ENCODE measurements at places on chromosomes 16 and 17.
A peak's percentile ranks its signal among the peaks of the same experiment; 100 is the strongest.

DNA sequence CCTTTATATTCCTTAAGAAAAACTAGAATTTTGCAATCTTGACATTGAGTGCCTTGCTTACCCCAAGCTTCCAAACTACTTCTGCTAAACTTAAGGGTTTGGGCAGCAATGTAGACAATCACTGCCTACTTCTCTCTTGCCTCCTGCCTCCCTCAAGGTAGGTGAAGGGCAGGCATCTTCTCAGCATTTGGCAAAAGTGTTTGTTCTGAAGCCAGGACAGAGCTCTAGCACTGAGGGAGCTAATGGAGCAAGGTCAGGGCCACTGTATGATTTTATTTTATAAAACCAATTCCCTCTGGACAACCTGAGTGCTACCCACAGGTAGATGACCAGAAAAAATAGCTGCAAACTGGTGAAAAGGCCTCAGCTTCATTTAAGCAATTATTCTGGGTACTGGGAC is 111.8 kb downstream of the IRX3 start:
- no peak for DNase-seq

- peak; percentile 53 for DNase-seq
Observed at GRCh38 chr17:40551879-40552768, 13.1 kb downstream of the CCR7 start.

- DNase-seq, result no peak
Observed at GRCh38 chr16:70257391-70257790, 5.7 kb upstream of the EXOSC6 start.

GRCh38 chr16:30972872-30973271 is 12.1 kb upstream of the HSD3B7 start:
- no peak for DNase-seq

DNA sequence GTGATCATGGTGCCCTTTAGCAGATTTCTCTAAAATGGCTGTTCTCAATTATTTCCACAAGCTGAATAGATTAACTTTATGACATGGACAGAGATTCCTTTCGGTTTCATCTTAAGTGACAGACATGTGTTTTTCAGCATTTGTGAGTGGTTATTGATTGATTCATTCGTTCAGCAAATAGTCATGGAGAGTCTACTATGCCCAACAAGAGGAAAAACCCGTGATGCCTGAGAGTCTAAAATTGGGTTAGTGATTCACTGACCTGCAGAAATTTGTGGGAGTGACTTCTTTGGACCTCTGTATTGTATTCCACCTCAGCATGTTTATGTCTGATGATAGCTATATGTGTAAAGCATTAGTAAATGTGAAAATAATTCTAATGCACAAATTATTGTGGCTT is 28.0 kb upstream of the DUSP14 start:
- no peak for DNase-seq

- DNase-seq, result no peak
Observed at GRCh38 chr16:25785361-25785760, 93.6 kb downstream of the HS3ST4 start.

DNA sequence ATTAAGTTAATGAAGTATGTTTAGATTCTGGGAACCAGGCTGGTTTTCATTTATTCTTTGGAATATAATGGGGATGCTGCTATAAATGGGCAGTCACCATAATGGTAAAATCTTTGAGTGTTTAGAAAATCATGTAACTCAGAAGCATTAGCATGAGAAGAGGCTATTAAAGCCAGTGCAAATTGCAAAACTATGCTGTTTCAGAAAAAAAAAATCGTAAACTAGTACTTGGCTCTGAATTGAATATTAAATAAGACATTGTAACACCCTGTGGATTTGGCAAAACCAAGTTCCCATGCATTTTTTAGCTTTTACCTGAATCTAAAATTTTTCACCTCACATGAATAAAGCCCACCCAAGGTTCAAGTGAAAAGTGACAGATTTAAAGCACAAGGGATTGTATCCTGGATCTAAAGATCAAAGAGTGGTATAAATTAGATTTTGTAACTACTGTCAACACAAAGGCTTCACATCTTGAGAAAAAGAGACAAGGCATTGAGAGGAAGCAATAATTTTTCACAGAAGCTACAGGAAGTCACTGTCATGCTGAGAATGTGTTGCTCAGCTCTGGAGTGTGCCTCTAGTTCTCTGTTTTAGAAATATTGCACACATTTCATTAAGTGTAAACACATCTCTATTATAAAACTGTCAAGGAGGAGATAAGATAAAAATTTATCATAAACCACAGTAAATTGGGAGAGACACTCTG is 142.2 kb downstream of the ABCA8 start:
- DNase-seq, result no peak

DNA sequence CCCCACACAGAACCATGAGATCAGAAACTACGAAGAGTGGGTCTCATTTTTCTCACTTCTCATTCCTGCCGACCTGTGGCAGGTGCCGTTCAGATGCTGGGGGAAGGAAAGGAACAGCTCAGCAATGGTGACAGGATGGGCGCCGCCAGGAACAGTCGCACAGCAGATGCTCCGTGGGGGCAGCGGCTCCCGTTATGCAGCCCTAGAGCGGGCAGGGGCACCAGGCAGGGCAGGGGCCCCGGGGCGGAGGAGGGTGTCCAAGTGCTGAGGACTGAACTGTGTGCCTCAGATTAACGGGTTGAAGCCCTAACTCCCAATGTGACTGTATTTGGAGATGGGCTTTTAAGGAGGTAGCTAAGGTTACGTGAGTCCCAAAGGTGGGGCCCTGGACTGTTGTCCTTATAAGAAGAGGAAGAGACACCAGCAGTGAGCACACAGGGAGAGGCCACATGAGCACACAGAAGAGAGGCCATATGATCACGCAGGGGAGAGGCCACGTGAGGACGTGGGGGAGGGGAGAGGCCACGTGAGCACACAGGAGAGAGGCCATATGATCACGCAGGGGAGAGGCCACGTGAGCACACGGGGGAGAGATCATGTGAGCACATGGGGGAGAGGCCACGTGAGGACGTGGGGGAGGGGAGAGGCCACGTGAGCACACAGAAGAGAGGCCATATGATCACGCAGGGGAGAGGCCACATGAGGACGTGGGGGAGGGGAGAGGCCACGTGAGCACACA is 95.7 kb upstream of the METRNL start:
- no peak for DNase-seq

DNA sequence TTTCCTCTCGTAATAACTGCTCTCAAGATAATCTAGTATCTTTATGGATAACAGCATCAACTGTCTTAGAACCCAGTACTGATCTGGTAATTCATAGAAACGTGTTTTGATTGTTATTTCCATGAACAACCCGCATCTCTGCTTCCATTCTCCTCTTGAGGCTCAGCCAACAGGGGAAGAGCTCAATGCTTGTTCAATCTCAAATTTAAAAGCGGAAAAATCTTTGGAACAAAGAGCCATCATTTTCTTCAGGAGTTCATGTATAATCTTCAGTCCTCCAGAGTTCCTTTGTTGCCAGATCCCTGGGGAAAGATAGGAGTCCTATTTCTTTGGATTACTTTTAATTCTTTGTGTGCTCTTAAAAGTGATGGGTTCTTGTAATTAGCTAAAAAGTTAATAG is 319.9 kb downstream of the GRIN2A start:
- DNase-seq, result no peak

GRCh38 chr16:78788276-78788675 is 688.8 kb downstream of the WWOX start:
- no peak for DNase-seq

DNA sequence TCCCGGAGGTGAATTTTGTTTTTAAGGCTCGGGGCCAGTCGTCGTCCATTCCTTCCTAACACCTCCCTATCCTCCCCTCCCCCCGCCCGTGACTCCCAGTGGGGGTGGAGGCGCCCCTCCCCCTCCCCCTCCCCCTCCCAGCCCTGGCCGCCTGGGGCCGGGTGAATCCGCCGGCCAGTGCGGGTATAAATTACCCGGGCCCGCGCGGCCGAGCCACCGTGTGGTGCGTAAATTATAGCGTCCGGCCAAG is 2.0 kb upstream of the GSE1 start:
- DNase-seq, result no peak

DNA sequence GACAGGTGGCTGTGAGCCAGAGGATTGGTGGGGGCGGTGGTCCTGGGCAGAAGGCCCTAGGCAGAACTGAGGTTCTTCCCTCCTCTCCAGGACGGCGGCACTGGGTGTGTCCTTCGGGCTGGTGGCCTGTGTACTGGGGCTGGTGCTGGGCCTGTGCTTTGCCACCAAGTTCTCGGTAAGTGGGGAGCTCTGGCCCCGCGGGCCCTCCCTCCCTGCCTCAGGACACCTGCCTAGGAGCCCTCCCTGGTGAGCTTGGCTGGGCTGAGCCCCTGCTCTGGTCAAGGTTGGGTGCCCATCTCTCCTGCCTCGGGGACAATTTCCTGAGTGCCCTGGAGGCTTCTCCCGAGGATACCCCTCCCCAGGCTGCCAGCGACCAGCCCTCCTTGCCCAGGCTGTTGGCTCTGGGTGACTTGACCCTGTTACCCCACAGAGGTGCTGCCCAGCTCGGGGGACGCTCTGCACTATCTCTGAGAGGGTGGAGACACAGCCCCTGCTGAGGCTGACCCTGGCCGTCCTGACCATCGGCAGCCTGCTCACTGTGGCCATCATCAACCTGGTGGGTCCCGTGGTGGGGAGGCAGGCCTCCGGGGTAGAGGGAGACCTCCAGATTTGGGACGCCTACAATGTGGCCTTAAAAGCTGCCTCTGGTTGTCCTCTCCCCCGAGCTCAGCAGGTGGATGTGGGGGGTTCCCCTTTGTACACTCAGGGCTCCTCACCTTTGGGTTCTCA is 42.0 kb downstream of the ADCY7 start:
- DNase-seq, result no peak

DNA sequence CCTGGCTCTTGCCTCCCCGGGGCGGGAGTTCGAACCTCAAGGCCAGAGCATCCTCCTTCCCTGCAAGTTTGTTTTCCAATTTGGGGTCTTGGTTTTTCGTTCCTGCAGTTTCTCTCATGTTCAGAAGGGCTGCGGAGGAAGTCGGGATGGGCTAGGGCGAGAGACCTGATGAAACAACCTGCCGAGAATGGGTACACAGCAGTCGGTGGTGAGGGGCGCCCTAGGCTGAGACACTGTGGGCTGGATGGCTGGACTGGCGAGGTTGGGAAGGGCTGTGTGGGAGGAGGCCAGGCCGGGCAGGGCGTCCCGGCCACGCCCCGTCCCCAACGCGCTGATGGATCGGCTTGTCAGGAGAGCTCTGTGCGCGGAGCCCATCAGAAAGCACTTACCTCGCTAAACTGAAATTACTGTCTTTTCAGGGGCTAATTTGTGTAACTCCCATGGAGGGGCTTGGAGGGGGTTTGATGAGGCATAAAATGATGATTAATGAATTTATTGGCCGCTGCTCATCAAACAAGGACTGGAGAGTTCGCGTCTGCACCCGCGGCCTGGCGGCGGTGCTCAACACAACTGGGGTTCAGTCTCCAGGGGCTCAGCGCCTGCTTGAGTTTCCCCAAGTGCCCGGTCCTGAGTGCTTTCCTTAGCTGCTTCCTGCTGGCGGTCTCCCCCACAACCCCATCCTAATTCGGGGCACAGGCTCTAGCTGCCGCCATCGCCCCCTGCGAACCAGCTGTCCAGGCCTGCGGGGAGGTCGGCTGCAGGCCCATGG is 9.0 kb downstream of the IRX5 start:
- no peak for DNase-seq

GRCh38 chr16:50252874-50253513 is 13.4 kb upstream of the ADCY7 start:
- DNase-seq, result no peak

GRCh38 chr17:81428516-81428915 is 33.3 kb downstream of the BAHCC1 start:
- DNase-seq, result no peak

DNA sequence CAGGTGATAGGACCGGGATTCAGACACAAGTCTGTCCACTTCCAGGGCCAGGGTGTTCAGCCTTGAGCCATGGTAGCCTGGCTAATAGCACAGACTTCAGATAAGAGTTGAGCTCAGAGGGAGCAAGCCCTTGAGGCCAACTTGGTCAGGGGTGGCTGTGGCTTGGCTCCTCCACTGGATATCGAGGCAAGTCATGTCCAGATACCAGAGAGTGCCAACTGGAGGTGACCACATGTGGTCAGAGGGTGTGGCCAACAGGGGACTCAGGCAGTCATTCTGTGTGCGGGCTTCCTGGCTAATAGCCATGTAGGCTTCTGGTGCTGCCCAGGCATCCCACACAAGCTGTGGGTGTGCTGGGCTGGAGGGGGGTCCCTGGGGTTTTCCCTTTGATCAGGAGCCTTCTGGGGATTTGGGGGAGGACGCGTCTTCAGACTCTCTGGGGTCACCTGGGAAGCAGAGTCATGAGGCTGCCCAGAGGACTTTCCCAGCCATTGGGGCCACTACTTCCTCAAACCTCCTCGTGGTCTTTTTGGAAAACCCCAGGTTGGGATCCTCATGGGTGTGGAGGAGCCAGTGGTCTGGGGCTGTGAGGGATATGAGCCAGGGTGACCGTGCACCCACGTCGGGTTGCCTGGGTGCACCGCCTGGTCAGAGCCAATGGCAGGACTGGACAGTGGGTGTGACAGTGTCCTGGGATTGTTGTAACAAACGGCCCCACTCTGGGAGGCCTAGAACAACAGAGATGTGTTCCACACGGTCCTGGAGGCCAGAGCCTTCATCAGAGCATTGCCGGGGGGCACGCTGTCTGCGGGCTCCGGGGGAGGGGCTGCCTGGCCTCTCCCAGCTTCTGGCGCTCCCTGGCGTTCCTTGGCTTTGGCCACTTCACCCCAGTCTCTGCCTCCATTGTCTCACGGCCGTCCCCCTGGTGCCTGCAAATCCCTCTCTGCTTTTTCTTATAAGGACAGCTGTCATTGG is 25.0 kb downstream of the COX4I1 start:
- no peak for DNase-seq

DNA sequence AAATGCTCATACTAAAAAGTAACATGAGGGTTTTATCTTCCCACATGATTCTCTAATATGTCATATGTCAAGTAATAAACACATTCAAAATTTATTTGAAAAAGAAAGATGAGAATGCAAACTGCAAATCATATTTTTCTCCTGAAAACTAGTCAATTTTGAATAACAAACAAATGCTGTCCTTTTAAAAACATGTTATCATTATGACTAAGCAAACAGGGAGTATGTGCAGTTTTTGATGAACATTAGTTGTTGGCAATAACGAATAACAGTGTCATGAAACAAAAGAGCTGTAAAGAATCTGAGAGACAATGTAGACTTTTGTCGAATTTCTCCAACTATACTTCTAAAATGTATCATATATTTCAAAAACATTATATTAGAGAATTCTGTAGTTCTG is 34.8 kb downstream of the RPGRIP1L start:
- no peak for DNase-seq

DNA sequence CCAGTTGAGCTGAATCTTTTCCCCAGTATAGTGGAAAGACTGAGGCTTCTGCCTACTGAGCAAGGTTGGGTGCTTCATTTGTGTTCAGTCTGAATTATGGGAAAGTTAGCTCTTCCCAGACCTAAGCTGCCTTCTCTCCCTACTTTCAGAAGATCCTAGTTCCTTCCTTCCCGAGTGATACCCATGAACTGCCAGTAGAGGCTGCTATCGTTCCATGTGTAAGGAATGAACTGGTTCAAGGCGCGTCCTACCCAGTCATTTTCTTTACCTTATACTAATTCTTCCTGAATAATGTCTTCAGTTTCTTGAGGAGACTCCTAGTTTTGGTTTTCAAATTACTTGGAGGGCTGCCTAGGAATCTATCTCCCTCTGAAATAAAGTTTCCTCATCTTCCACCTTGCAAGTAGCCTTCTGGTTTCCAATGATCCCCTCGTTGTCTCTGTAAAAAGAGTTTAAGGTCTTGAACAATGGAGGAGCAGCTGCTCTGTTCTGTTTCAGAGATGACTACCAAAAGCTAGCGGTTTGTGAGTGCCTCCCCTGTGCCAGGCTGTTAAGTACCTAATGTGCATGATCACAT is 934 bp upstream of the AOC2 start:
- no peak for DNase-seq

Measured in CD4-positive, alpha-beta T cell treated with Interleukin-6 for 4 hours (primary cell).